ENCODE measurements at places on chromosomes 5 and 9.

DNA sequence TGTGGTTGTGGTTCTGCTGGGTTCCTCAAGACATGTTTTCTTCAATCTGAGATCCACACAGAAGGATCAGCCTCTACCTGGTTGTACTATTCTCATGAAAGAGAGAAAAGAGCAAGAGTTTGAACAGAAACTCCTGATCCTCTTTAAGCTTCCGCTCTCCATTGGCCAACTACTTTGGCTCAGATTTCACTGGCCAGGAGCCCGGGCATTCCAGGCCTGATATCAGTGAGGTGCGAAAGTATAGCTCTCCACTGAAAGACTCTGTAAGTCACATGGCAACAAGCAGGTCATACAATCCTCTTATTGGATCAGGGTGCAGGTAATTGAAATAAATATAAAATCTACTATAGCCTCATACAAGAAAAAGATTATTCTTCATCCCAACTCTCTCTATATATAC is 920.5 kb downstream of the TLE4 start:
- DNase-seq, result no peak

- DNase-seq, result no peak
These were observed 1.8 kb upstream of the LRRC14B start for GRCh38 chr5:189486-189885.

GRCh38 chr5:112930082-112930344 is 8.0 kb upstream of the REEP5 start:
- DNase-seq, result no peak

GRCh38 chr5:157596487-157596886 is 20.9 kb upstream of the ADAM19 start:
- DNase-seq, result no peak

DNA sequence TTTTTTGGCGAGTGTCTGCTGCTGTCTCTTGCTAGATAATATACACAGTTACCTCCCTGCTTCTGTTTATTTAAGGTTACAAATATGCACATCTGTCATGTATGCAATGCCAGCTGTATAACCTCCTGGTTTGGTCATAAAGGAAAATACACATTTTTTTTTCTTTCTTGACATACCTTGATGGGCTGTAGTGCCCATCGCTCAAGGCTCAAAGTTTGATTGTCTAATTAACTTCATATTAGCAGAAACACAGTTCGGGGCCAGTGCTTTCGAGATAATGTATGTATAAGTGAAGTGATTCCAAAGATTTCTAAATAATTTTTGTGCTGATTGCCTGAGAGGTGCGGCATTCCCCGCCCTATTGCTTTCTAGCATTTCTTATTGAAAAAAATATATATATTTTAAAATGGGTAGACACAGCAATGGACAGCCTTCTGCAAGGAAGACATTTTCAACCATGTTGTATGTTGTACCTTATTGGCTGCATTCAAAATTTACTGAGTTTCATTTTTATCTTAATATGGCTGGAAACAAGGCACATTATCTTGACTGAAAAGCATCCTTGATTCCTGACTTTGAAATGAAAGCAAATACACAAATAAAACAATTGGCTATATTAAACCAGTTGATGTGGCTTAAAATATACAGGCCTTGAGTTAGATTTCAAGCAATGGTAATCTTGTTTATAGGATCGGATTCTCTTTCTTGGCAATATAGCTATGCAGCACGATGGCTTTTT is 206.2 kb downstream of the MEF2C start:
- no peak for DNase-seq

- DNase-seq, result no peak
These were observed 385.5 kb upstream of the MEF2C start for GRCh38 chr5:89268460-89268859.

- DNase-seq, result no peak
These were observed at the start of gene GRIN1 for GRCh38 chr9:137138722-137139467. Gene GRIN1 (plus strand): TSS chr9:137139154. CDS start chr9:137139487, 333 bp downstream.

DNA sequence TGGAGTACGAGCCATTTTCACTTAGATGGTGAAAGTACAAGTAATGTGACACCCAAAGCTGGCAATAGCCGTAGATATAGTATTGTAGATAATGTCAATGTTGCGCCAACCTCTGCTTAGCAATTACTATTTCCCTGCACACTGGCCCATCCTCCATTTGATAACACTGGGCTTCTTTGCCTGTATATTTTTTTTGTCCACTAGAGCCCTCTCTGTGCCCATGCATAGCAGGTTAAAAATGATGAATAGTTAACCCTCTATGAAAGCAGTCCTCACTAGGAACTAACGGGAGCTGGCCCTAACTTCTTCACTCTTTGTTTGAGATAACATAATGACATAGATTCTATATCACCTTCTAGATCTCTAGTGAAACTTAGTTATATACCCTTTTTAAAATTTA is 416.8 kb downstream of the TUSC1 start:
- DNase-seq, result no peak

DNA sequence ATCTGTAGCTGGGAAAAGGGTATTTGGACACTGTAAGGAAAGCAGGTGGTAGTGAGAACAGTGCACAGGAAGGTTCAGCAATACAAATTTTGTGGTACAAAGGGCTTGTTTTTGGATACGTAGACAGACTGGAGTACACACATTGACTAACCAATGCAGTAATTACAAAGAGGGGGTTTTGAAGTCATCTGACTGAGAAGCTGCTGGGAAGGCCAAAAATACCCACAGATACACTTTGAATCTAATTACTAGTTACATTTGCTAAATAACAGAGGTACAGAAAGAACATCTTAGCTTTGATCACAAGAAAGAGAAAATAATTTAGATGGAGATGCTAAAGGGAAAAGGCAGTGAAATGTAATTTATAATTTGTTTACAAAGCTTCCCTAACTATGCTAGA is 45.9 kb downstream of the PKD2L2 start:
- DNase-seq, result no peak

DNA sequence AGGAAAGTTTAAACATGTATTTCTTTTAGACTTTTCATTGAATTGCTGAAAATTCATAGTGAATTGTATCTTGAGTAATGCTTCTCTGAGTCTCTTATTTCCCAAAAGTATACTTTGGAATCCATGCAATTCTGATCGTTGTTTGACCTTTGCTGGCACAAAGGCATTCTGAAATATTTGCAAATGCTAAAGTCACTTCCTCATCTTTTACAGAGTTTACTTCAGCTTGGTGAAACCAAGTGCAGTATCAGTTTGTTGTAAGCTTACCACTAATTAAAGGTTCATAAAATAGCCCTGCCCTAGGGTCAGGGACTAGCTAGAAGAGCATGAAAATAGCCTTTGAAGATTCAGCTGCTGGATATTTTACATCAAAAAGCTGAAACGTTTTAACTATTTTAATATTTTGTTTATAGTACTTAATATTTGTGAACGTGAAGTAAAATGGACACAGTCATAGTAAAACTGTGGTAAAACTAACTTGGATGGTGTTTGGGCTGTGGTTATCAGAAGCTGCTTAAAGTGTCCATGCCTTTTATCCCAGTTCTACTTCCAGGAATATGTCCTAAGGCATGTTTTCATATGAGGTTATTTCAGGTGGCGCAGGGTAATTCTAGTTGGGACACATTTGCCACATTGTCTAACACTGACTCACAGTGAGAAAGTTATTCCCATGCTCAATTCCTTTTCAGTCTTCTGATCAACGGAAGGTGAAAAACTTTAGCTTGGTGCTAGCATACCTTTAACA is 45.3 kb downstream of the SLC22A5 start:
- no peak for DNase-seq

GRCh38 chr5:10600626-10601245 is 36.9 kb downstream of the ANKRD33B start:
- DNase-seq, result peak; percentile 12

- DNase-seq, result no peak
These were observed 7.5 kb upstream of the UBE2R2 start for GRCh38 chr9:33809506-33809905.

DNA sequence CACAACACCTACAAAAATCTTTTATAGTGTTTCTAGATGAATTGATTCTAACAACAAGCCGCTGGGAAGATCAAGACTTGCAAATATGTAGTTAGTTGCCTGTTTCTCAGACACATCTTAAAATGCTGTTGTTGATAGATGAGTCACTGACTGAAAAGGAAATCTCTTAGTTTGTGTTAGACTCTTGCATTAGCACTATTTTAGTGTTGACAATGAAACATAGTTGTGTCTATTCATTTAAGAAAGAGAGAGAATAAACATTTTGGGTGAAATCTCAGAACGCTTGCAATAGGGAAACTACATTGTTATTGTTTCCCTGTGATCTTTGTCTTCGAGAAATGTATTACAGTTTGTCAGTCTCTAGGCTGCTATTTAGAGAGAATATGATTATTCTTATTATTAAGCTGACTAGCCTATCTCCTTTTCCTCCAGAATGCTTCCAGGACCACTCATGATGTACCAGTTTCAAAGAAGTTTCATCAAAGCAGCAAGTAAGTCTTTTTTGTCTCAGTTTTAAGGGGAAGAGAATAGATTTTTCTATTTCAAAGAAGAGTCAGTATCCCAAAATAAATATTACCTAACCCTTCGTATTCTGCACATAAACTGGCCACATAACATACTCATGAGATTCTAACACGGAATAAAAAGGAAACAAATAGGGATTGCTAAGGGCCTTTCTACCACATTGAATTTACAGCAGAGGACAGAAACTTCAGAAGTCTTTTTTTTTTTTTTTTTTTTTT is 285.6 kb downstream of the ARHGAP26 start:
- DNase-seq, result no peak

- DNase-seq, result no peak
These were observed 81.1 kb downstream of the PDZD2 start for GRCh38 chr5:31720004-31720403.

- DNase-seq, result no peak
These were observed 148.8 kb downstream of the MACIR start for GRCh38 chr5:103407402-103407801.

DNA sequence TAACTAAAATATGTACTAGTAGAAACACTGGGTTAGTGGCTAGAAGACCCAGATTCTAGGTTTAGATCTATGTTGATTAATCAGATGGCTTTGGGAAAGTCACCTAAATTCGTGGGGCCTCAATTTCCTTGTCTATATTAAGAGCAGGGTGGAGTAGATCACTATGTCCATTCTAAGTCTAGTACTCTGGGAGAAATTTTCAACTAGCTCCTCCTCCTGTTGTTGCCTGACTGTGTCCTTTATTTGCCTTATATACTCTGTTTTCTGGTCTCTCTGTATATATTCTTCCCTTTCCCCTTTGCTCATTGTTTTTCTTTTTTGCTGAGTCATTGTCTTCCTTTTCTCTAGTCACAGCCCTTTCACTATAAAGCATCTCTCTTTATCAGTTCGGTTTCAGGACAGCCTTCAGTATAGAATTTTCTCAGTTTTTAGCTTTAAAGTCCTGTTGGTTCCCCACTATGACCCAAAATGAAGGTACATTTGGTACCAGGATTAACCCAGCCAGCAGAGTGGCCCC is 44.5 kb upstream of the CDH6 start:
- DNase-seq, result no peak

GRCh38 chr5:34775886-34776285 is 63.1 kb upstream of the TTC23L start:
- no peak for DNase-seq

DNA sequence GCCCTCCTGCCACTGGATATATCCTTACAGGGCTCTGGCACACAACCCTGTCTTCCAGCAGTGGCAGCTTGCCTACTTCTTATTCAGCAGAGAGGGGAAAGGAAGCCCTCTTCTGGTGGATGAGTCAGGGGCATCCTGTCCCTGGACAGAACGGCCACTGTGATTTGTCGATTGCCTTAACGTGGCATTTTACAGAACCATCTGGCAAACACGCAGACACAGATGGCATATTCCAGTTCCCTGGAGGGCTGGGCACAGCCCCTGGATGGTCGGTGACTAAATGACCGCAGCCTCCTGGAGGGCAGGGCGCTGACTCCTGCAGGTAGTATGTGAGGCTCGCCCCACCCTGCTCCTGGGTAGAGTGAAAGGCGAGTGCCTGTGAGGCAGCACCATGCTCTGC is 62.1 kb downstream of the DCP2 start:
- no peak for DNase-seq

GRCh38 chr5:57184322-57184721 is 10.5 kb downstream of the GPBP1 start:
- DNase-seq, result no peak

DNA sequence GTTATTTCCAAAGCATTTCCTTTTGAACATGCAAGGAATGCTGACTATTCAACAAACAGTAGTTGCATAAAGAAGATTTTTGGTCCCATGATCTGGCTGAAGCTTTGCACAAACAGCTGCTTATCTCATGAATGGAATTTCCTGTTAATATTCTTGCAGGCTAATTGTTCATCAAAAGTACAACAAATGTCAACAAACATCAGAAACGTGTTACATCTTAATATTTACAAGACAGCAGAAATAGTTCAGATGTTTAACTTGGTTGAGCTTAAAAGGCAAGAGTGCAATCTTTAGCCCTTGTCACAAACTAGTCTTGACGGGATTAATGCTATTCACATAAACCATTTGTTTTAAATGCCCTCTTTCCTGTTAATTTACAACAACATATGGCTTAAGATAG is 47.9 kb upstream of the BASP1 start:
- DNase-seq, result no peak

DNA sequence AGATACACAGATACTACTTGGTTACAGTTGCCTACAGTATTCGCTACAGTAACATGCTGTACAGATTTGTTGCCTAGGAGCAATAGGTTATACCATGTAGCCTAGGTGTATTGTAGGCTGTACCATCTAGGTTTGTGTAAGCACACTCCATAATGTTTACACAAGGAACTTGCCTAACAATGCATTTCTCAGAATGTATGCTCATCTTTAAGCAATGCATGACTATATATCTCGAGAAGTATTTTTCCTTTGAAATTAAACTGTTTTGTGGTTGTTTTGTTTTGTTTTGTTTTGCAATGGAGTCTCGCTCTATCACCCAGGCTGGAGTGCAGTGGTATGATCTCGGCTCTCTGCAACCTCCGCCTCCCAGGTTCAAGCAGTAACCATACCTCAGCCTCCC is 25.3 kb downstream of the LRRC70 start:
- no peak for DNase-seq

GRCh38 chr5:99037668-99038067 is 108.9 kb upstream of the CHD1 start:
- no peak for DNase-seq
